ENCODE measurements at places on chromosomes 12 and 14.
A peak's percentile ranks its signal among the peaks of the same experiment; 100 is the strongest.

GRCh38 chr12:10069099-10069498 is 29.7 kb downstream of the CLEC1A start:
- peak; percentile 18 for DNase-seq

DNA sequence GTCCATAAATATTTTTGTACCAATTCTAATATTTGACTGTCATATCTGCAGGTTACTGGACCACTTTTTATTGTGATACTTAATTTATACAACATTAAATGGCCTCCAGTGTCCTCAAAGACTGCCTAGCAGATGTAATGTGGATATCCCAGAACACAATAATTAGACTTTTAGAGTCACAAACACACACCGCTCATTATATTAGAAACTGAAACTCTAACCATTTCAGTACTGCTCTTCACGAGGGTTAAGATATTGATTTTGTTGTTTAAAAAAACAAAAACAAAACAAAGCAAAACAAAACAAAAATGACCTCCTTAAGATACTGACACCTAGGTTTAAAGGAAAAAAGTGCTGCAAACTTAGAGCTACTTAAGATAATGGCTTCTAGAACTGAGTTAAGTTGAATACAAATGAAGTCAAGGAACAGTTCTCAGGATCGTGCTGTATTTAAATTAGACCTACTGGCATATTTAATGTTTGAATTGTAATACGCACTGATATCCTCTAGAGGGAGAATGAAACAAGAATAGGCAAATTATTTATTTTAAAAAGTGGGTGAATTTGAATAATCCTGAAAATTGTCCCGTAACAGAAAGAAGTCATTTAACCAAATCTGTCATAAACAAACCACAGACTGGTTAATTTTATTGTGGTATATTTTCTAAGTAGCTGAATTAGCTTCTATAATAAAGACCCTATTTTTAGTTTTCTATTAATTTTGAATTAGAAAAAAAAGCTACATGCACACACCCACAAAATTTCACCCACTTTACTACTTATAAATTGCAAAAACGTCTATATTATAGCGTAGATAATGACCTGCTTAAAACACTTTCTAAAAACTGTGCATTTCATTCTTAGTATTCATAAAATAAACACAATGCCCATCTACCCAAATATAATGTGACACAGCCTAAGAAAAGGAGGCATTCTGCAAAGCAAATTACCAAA is 395.2 kb upstream of the DCN start:
- DNase-seq, result no peak

- no peak for DNase-seq
Measured at GRCh38 chr14:92539419-92539818, 25.8 kb downstream of the RIN3 start.

DNA sequence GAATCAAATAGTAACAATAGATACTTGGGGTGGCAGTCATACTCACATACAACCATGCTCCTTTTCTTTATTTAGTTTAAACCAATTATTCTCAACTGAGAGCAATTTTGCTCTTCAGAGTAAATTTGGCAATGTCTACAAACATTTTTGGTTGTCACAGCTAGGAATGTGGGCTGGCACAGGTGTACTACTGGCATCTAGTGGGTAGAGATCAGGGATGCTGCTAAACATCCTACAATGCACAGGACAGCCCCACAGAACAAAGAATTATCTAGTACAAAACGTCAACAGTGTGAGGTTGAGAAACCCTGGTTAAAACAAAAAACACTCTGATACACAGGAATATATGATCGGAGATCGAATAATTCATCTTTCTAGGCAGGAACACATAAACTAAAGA is 186.5 kb downstream of the NELL2 start:
- DNase-seq, result no peak

DNA sequence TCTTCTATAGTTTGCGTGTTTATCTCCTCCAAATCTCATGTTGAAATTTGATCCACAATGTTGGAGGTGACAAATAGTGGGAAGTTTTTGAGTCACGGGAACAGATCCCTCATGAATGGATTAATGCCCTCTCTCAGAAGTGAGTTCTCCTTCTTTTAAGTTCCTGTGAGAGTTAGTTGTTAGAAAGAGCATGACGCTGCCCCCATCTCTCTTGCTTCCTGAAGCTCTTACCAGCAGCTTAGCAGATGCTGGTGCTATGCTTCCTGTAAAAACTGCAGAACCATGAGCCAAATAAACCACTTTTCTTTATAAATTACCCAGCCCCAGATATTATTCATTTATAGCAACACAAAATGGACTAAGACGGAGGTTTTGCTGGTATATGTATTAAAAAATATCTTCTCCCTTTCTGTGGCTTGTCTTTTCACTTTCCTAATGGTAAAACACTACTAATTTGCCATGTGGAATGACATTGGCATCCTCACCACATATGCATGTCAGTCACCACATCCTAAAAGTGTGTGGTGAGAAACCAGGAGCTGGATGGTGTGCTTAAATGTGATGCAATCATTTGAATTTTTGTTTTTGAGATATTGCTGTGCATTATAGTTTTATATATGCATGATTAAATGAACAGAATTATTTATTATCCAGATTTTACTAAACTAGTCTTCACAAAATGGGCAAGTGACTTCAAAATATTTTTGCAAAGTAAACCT is 449.3 kb downstream of the ADAMTS20 start:
- no peak for DNase-seq

DNA sequence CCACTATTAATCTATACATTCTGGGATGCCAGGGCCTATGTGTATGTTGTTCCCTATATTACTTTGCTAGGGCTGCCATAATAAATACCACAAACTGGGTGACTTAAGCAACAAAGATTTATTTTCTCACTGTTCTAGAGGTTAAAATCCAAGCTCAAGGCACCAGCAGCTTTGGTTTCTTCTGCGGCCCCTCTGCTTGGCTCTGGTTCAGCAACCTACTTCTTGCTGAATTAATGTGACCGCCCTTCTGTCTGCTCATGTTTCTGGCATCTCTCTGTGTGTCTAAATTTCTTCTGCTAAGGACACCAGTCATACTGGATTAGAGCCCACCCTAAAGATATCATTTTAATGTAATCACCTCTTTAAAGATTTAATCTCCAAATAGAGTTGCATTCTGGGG is 84.7 kb downstream of the ZNF664 start:
- no peak for DNase-seq

DNA sequence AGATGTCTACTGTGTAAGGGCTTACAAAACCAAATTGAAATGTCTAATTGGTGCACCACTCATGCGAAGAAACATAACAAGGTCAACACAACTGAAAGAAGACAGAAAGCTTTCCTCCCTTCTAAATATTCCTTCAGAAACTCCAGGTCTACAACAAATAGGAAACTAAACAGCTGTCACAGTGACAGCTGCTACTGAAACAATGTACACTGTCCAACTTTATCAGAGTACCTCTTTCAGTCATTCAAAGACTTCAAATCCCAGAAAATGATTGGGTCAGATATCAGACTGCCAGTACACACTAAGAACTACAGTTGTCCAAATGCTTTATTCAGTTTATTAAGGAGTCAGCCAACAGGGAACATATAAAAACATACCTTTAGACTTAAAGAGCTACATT is 35.2 kb downstream of the CEP128 start:
- DNase-seq, result no peak

DNA sequence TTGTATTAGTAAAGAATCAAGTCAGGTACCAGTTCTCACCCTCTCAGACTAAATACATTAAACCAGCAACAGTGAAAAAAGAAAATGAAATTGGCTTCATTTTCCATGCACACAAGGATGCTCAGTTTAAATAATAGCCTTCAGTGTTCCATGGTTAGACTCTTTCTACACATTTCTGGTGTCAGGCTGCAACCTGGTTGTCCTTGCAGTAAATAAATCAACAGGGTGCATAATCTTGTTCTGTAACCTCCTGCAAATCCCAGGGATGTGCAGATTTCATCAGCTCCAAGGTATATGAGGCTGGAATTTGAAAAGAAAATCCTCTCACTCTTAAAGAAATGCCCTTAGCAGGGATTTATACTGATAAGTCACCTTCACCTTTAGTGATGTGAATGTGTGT is 46.7 kb upstream of the BTG1 start:
- DNase-seq, result no peak

DNA sequence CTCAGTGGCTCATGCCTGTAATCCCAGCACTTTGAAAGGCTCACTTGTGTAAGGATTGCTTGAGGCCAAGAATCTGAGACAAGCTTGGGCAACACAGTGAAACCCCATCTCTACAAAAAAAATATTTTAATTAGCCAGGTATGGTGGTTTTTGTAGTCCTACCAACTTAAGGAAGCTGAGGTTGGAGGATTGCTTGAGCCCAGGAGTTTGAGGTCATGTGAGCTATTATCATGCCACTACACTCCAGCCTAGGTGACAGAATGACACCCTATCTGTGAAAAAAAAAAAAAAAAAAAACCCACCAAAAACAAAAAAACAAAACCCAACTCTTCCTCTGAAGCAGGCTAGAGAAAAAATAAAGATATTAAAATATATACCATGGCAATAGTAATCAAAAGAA is 41.2 kb downstream of the TMEM116 start:
- DNase-seq, result no peak

DNA sequence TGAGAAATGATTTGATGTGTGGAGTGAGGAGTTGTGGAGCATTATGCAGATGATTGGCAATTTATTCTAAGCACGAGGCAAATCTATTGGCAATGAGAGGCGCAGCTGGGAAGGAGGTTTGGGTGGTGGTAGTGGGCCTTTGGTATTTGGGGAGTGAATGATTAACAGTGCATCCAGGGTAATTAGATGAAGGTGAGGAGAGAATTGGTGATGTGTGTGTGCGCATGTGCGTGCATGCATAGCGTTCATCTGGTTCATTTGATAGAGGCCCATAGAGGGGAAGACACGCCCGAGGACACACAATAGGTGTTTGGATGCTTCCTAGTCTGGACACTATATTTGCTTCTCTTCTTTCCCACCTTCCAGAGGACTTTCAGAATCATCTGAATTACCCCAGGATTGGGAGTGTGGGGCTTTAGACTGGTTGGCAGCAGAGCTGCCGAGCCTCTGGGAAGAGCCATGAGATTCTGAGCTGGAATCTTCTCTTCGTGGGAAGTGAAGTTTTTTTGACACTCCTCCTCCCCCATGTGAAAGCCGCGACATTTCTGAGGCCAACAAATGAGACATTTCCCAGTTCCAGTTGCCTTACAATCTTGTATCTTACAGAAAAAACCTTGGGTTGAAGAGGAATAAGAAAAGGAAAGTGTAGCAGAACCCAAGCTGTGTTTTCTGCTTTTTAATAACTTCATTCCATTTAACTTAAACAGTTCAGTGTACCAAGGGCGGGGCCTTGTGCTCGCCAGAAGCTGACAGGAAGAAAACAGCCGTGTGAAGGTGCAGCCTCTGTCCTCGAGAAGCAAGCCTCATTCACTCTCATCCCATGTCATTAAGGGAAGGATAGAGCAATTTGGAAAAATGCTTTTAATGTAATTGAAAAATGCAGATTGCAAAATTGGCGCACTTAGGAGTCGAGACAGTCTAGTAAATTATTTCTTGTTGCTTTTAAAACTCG is 65.2 kb downstream of the SLC25A47 start:
- no peak for DNase-seq

GRCh38 chr12:96227365-96228106 is 33.4 kb downstream of the ELK3 start:
- no peak for DNase-seq

- DNase-seq, result no peak
Measured at GRCh38 chr12:34377243-34378035, 355.1 kb downstream of the ALG10 start.

DNA sequence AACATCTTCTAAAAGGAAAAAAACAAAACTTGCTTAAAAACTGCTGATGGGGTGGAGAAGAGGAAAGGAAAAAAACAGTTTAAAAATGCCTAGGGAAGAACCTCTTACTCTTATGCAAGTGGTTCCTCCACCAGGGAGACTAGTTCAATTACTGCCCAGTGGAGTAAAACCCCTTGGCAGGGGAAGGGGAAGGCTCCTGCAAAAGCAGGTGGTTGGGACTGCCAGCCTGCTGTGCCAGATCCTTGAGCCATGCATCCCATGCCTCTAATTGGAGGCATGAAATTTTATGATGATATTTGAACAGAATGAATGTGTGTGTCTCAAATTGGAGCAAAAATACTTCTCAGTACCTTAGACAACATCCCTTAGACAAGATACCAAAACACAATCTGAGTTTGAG is 118.8 kb downstream of the FSCB start:
- no peak for DNase-seq

- no peak for DNase-seq
Measured at GRCh38 chr12:20199780-20200179, 168.6 kb upstream of the PDE3A start.

GRCh38 chr12:7479771-7480170 is 23.8 kb downstream of the CD163 start:
- no peak for DNase-seq
